Astrocyte of the cerebellum (primary cell): ENCODE measurements at places on chromosomes 5 and 9.

DNA sequence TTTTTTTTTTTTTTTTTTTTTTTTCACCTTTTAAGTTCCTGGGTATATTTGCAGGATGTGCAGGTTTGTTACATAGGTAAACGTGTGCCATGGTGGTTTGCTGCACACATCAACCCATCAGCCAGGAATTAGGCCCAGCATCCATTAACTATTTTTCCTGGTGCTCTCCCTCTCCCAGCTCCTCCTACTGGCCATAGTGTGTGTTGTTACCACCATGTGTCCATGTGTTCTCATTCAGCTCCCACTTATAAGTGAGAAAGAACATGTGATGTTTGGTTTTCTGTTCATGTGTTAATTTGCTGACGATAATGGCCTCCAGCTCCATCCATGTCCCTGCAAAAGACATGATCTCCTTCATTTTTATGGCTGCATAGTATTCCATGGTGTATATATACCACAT is 350.5 kb downstream of the MAN2A1 start:
- no peak for DNase-seq

- DNase-seq: no peak
Observed at GRCh38 chr9:70466976-70467561, 52.6 kb upstream of the KLF9 start.

GRCh38 chr5:140468188-140468587 is 66.6 kb downstream of the ANKHD1 start:
- peak; percentile 23 for DNase-seq

GRCh38 chr5:177354711-177355110 is 3.0 kb upstream of the RGS14 start:
- DNase-seq: no peak

GRCh38 chr5:158970569-158971014 is 129.1 kb downstream of the EBF1 start:
- DNase-seq: no peak

GRCh38 chr5:18975624-18976023 is 1012.4 kb downstream of the CDH18 start:
- peak; percentile 23 for DNase-seq
